ENCODE measurements at places on chromosomes 7 and 10.

DNA sequence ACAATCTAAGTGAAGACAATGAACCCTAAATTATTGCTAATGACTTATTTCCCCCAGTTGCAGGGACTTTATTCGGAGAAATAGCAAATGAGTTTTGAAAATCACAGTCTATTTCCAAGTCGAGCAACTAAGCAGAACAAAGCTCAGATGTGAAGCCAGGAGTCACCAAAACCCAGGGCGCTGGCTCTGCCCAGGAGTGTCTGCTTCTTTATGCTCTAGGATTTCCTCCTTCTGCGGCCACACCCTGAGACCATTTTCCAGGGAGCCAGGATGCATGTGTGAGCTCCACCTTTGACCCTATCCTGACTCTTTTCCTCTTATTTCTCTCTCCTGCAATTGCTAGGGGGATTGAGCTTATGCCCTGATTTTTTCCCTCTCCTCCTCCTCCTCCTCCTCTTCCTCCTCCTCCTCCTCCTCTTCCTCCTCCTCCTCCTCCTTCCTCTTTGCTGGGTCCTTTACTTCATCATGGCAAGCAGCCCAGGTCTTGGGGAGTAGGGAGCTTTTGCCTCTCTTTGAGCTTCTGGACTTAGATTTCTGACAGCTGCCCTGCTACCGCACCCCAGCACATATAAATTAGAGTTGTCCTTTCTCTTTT is 234.4 kb downstream of the ARL4A start:
- no peak for DNase-seq

GRCh38 chr10:18424200-18424599 is 227.2 kb downstream of the NSUN6 start:
- no peak for DNase-seq

DNA sequence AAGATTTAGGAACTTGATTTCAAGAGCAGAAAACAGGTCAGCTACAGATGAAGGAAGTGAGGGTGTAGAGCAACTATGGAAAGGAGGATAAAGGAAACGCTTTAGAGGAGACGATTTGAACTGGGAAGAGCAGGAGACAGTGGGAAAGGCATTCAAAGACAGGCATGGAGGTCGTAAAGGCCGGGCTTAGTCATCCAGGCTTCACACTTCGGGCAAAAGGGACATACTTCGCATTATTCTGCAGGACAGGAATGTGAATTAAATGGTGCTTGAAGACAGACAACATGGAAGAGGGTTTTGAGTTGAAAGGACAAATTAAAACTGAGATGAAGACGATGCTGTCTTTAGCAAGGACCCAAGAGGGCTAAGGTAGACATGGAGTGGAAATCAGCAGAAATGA is 8.1 kb downstream of the FAM171A1 start:
- no peak for DNase-seq

- no peak for DNase-seq
Observed at GRCh38 chr10:84348860-84349259, 20.5 kb downstream of the CCSER2 start.

GRCh38 chr10:124667425-124668345 is 76.5 kb downstream of the FAM53B start:
- DNase-seq: no peak
